ENCODE measurements at places on chromosomes 1 and 21.
A peak's percentile ranks its signal among the peaks of the same experiment; 100 is the strongest.

DNA sequence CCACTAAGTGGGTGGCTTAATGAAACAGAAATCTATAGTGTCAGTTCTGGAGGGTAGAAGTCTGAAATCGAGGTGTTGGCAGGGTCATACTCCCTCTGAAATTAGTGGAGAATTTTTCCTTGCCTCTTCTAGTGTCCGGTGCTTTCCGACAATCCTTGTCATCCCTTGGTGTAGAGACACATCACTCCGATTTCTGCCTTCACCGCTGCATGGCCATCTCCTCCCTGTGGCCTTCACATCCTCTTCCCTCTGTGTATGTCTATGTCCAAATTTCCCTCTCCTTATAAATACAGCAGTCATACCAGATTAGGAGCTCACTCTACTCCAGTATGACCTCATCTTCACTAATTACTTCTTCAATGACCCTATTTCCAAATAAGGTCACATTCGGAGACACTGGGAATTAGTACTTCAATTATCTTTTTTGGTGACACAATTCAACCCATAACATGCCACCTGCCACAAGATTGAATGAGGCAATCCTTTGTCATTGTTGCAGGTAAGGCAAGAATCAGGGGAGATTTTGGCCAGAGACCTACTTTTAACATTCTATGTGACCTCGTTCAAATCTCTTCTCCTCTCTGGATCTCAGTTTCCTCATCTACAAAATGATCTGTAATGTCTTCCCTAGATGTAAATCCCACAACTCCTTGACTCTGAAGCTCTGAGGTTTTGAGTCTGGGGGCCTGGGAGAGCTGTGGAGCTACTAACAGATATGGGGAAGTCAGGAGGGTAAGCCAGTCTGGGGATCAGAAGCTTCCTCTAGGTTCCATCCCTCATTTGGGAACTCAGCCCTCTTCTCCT lies 16.1 kb downstream of the NAV1 start:
- DNase-seq: no peak

- no peak for DNase-seq
Measured at GRCh38 chr21:31624961-31625491, 34.5 kb upstream of the SOD1 start.

DNA sequence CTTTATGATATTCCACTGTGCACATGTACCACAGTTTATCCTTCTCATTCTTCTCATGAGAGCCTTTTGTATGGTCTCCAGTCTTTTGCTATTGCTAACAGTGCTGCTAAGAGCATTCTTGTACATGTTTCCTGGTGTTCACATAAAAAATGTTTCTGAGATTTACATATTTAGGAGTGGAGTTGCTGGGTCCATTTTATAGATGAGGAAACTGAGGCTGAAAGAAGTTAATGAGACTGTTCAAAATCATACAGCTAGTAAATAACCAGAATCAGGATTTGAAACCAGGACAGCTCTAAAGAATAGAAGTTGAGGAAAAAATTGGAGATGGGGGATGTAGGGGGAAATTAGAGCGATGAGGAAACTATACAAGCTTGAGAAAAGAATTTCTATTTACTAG lies 27.8 kb upstream of the RGS16 start:
- DNase-seq: no peak

- DNase-seq: no peak
Measured at GRCh38 chr1:1292442-1292779, 12.2 kb downstream of the SCNN1D start.

DNA sequence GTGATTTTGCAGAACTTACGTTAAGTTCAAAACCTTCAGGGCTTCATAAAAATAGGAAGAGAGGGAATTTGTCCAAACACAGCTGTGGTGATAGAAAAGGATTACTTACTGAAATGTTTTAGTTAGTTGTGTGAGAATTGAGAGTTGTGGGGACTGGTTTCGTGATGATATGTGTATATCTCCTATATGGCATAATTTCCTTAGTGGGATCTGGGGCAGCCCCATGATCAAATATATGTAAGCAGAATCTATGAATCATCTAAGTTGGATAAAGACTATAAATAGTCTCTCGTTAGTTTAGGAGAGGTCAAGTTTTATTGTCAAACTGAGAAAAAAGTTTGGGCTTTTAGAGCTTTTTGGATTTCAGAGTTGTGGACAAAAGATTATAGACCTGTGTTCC lies 14.9 kb downstream of the MTR start:
- no peak for DNase-seq

GRCh38 chr1:67053535-67053784 lies 488 bp downstream of the SLC35D1 start:
- DNase-seq: no peak

GRCh38 chr21:44526096-44526997 lies 13.6 kb downstream of the KRTAP10-1 start:
- DNase-seq: no peak

- no peak for DNase-seq
Measured at GRCh38 chr1:231695439-231696255, 69.1 kb downstream of the DISC1 start.

- no peak for DNase-seq
Measured at GRCh38 chr1:234111458-234112142, 207.1 kb downstream of the SLC35F3 start.

DNA sequence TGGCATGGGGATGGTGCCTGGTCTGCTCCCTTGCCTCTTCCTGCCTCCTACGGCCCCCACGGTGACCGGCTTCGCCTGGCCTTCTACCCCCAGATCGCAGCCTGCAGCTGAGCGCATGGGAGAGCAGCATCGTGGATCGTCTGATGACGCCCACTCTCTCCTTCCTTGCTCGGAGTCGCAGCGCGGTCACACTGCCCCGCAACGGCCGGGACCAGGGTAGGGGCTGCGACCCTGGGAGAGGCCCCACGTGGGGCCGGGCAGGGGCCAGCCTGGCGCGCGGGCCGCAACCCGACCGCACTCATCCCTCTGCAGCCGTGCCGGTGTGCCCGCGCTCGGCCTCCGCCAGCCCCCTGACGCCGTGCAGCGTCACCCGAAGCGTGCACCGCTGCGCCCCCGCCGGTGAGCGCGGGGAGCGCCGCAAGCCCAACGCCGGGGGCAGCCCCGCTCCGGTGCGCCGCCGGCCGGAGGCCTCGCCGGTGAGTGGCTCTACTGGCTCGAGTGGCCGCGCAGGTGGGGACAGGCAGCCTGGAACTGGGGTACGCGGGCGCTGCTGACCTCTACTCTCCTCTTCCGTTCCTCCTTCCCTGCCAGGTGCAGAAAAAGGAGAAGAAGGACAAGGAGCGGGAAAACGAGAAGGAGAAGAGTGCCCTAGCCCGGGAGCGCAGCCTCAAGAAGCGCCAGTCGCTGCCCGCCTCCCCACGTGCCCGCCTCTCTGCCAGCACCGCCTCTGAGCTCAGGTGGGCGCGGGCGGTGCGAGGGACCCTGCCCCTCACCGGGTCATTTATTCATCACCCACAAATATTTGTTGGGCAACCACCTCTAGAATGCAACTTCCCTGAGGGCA lies 20.4 kb downstream of the MAP7D1 start:
- no peak for DNase-seq

- DNase-seq: peak; percentile 29
Measured at GRCh38 chr1:58841455-58841854, 57.6 kb upstream of the JUN start.

- no peak for DNase-seq
Measured at GRCh38 chr1:204331275-204331674, 28.5 kb downstream of the PLEKHA6 start.

GRCh38 chr1:218415726-218416125 lies 70.6 kb downstream of the TGFB2 start:
- DNase-seq: no peak

- DNase-seq: no peak
Measured at GRCh38 chr1:221025956-221026355, 146.7 kb downstream of the HLX start.

- DNase-seq: no peak
Measured at GRCh38 chr1:7050751-7051665, 265.8 kb downstream of the CAMTA1 start.

- no peak for DNase-seq
Measured at GRCh38 chr1:54973205-54973921, 7.1 kb upstream of the TMEM61 start.

DNA sequence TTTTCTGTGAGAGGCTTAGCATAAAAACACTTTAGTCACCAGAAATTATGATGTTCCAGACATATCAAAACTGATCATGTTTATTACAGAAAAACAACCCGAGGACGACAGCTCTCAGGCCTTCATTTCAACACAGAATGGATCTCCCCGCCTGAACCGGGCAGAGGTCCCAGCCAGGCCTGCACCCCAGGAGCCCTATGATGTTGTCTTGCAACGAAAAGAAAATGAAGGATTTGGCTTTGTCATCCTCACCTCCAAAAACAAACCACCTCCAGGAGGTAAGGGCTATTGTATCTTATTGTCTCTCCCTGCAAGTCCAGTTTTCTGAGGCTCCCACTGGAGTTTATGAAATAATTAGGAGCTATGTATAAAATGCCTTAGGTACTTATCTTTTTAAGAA lies 105.5 kb downstream of the PHTF1 start:
- no peak for DNase-seq

- DNase-seq: no peak
Measured at GRCh38 chr1:93328809-93329760, 16.6 kb upstream of the DR1 start.

DNA sequence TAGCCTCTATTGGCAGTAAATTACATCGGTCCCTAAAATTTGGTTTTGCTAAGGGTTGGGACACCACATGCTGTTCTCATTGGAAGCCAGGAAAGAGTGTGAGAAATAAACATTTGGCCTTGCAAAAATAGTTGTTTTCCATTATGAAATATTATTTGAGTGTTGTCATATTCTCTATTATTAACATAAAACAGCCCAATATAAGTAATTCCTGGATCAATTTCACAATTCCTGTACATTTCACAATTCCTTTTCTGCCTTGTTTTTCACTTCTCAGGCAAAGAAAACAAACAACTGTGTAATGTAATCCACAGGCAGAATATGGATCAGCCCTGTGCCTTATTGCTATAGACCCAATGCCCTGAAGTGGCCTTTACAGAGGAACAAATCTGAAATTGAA lies 40.5 kb downstream of the C1orf87 start:
- DNase-seq: no peak

GRCh38 chr1:47692196-47692595 lies 254.4 kb downstream of the FOXD2 start:
- DNase-seq: no peak

DNA sequence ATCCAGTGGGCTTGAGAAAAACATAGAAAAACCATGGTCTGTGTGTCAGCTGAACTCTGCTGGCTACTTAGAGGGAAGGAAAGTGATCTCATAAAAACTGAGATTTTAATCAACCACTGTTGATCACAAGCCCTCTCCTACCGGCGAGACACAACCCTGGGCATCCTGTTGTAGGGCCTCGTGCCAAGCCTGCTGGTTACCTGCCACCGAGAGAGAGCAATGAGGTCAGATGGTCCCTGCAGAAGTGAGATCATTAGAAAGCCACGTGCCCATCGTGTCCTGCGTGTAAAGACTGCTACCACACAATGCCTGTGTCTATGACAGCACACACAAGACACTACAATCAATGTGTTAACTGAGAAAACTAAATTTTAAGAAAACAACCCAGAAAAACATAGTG lies 41.7 kb upstream of the GPR153 start:
- DNase-seq: no peak

GRCh38 chr1:197599789-197600188 lies 175.5 kb downstream of the DENND1B start:
- DNase-seq: no peak

DNA sequence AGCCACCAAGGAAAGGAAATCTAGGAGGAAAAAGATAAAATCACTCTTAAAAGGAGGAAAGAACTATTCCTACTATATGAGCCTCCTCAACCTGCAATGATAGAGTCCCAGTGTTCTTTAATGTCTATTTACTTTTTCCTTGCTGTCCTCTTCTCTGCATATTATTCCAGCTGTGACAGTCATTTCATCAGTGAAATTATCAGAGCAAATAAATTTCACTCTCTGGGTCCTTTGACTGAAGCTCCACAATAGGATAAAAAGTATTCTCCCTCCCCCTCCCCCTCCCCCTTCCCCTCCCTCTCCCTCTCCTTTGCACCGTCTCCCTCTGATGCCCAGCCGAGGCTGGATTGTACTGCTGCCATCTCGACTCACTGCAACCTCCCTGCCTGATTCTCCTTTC lies 107.5 kb upstream of the DPT start:
- no peak for DNase-seq

DNA sequence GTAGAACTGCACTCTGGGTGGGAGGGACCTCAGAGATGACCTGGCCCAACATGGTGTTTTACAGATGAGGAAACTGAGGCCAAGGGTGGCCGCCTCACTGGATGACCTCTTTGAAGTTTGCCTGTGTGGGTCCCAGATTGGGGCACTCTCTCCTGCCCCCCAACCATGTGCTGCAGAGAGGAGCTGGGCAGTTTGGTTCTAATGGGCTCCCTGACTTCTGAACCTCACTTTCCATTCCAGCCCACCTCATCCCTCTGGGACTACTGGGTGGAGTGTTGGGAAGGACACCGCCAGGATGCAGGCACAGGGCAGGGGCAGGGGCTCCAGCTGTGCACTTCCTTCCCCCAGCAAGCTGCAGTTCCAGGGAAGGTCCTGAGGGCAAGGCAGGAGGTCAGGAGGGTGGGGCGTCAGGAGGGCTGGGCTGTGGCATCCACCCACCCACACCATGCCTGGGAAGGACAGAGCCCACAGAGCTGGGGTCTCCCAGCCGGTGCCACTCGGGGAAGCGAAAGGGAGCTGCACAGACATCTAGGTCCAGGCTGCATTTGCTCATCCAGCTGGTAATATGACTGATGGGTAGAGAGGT lies 10.3 kb upstream of the EPS8L3 start:
- no peak for DNase-seq

GRCh38 chr21:42291003-42291750 lies 24.0 kb downstream of the TFF3 start:
- no peak for DNase-seq

- no peak for DNase-seq
Measured at GRCh38 chr1:201265756-201266155, 17.6 kb upstream of the PKP1 start.

- DNase-seq: no peak
Measured at GRCh38 chr1:41006942-41007865, 14.3 kb downstream of the SLFNL1 start.

Measured in stimulated activated CD8-positive, alpha-beta memory T cell treated with anti-CD3 and anti-CD28 coated beads, Interleukin-4, amount 100 ng/mL, for 48 hours (primary cell).